ENCODE measurements at places on chromosomes 5 and 9.

DNA sequence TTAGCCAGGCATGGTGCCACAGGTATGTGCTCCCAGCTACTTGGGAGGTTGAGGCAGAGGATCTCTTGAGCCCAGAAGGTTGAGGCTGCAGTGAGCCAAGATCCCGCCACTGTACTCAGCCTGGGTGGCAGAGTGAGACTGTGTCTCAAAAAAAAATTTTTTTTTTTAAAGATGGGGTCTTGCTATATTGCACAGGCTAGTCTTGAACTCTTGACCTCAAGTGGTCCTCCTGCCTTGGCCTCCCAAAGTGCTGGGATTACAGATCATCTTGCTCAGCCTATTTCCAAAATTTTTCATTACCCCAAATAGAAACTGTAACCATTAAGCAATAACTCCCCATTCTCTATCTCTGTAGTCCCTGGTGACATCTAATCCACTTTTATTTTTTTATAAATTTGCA lies 4.4 kb upstream of the TBC1D13 start:
- DNase-seq = no peak

DNA sequence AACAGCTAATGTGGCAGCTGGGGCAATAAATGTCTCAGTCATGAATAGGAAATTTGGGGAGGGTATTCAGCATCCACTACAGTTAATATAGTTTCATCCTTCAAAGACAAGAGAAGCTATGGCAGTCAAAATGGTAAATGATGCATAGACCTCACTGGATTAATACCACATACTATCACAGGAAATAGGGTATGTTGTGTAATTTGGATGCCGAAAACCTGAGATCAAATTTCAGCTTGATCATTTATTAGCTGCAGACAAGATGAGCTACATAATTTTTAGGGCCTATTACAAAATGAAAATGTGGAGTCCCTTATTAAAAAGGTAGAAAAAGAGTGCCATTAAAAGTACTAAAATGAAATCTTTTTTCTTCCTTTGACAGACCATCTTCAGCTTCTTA lies 112.6 kb upstream of the MTAP start:
- DNase-seq = no peak

- no peak for DNase-seq
These were observed 58.7 kb upstream of the TNFSF8 start for GRCh38 chr9:114988962-114989599.

- no peak for DNase-seq
These were observed 220.8 kb upstream of the DAPK1 start for GRCh38 chr9:87276851-87277261.

DNA sequence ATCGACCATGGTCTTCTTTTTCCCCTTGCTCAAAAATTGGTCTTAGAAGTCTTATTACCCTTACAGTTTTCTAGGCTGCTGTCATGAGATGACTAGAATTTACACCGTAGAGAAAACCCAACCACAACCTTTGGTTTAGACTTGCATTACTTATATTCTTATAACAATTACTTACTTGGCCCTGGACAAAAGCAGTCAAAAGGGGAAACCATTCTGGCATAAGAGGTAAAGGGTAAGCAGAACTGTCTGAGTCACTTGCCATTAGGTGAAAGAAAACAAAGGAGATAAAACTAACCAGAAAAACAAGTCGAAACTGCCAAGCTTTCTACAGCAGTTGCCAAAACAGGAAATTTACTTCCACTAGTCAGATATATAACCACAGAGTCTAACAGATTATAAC lies 17.9 kb downstream of the TMEM245 start:
- DNase-seq = peak; percentile 55

DNA sequence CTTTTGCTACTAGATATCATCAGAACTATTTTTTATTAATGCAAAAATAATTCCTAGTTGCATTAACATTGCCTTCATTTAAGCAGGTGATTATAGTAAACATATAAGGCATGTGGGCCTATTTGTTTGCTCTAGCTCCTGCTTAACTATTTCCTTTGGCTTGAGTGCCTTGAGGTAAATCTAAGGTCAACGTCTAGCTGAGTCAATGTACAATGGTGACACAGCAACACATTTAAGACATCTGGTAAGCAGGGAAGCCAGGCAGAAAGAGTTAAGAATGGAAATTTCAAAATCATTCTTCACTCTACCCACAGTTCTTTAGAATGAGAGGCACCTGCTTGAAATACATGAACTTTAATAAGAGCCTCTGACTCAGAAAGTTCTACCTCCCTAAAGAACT lies 111.9 kb upstream of the FST start:
- DNase-seq = no peak

DNA sequence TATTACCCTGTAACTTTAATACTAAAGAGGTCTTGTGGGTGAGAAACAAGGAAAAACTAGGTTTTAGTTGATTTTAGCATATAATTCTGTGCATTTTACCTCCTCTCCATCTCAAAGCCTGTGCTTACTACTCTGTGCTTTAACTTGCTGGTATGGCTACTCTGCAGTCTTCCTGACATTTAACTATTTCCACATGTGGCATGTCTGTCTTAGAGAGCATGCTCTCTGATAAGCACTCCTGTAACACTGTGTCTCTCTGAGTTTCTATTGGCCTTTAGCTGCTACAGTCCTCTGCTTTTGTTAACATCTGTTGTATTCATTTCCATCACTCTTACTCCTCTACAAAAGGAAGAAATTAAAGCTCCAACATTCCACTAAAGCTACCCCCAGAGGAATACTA lies 418.3 kb downstream of the RAB3C start:
- DNase-seq = no peak

DNA sequence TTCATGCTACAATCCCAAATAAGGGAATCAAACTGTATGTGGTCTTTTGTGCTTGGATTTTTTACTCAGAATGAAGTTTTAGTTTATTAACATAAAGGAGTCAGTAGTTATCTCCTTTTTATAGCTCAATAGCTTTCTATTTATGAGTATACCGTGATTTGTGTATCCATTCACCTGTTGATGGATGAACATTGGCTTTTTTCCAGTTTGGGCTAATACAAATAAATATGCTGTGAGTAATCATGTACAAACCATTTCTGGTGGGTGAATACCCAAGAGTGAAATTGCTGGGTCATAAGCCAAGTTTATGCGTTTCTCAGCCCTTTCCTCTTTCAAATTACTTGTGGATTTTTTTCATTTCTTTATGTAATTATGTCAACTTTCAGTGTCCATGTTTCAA lies 395.3 kb downstream of the OSTF1 start:
- DNase-seq = no peak

GRCh38 chr9:121271368-121272341 lies 3.7 kb downstream of the GSN start:
- DNase-seq = peak; percentile 32

GRCh38 chr9:114307899-114308267 lies 15.0 kb upstream of the ORM1 start:
- DNase-seq = no peak

DNA sequence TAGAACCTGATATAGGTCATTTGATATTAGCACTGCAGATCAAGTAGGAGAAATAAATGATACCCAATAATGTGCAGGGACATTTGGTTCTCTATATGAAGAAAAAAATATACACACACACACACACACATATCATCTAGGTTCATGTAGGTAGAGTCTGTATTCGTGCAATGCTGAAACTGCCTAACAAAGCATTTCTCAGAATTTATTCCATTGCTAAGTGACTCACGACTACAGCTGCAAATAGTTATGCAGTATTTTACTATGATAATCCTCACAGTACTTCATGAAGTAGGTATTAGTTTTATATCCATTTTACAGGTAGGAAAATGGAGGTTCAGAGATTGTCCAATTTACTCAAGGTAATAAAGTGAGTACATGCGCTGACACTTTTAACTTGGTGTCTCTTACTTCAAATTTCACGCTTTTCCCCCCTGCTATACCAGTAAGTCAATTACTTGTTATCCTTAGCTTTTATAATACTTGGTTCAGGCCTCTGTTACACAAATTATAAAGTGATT lies 2.4 kb downstream of the GIN1 start:
- peak; percentile 43 for DNase-seq

DNA sequence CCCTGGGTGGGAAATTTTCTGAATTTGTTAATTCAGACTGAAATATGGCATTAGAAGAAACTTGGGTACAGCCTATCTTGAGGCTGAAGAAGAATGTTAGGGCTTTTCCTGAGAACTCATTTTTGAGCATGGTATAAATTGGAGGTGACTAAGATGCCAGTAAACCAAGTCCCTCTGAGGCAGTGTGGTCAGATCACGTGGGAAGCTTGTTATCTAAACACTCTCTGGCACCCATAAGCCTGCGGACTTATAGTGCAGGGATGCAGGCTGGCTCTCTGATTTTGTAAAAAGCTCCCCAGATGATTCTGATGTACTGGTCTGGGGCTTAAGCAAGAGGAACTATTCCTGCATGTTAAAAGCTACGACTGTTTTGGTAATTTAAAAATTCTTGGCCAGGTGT lies 34.3 kb downstream of the MTMR12 start:
- peak; percentile 84 for DNase-seq

DNA sequence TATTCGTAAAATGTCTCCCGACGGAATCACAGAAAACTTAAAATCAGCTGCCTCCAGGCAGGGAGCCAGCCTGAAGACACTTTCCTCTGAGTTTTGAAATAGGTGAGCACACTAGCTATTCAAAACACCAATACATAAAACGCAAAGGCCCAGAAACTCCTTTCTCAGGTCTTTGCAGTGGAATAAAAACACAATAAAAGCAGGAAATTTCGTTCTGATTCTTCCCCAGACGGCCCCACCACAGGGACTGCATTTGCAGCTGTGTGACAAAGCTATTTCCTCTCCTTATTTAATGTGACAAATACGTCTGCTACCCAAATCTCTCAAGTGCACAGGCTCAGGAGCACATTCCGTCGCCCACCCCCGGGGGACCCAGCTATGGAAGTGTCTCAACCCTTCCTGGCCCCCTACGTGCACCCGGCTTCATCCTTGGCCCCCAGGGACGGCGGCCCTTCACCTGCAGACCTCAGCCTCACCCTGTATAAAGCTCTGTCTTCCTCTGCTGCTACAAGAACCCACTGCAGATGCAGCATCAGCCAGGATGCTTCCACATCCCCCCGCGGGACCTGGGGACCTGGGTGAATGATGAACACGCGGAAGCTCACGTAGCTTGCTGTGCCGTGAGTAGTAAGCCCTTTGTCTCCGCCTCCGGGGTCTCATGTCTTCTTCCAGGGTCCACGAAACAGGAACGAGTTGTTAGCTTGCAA lies 24.9 kb downstream of the AHRR start:
- no peak for DNase-seq

DNA sequence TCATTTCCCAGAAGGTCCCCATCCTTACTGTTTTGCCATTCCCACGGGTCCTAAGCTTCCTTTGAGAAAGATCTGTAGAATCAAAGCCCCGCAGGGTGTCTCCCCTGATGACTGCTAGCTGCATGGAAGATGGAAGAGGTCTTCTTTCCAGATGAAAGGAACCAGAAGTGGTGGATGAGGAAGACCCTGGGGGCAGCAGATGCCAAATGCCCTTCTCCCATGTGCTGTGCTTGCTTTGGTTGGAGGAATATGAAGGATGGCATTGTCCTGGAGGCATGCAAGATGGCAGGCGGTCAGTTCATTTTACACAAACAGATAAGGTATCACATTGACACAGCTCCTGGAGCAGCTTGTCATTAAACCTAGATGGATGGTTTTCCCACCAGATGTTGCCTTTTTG lies 25.8 kb upstream of the CER1 start:
- no peak for DNase-seq

GRCh38 chr5:101728933-101729332 lies 567.2 kb downstream of the SLCO4C1 start:
- no peak for DNase-seq

- DNase-seq = no peak
These were observed 237.8 kb upstream of the GAS1 start for GRCh38 chr9:87184956-87185642.

- no peak for DNase-seq
These were observed 34.6 kb downstream of the CSF1R start for GRCh38 chr5:150051657-150052195.

- no peak for DNase-seq
These were observed 14.5 kb downstream of the SLC36A2 start for GRCh38 chr5:151332857-151333256.

DNA sequence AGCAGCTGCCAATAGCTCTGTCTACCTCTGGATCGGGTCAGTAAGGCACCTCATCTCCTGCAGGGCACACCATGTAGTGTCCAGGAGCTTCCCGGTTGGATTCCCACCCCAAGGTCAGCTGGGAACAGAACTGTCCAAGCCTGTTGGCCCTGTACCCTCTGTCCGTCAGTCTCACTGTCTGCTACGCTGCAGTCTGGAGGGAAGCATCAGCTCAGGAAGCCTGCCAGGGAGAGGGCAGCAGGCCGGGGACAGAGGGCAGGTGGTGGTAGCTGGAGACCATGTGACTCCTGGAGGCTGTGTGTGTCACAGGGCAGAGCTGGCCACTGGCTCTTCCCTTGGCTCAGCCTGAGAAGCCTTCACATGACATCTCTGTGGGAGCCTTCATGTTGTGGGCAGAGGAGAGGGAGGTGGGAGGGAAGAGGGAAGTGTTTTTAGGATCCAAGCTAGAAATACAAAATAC lies 134.5 kb downstream of the SEC61B start:
- no peak for DNase-seq

- no peak for DNase-seq
These were observed 1221.6 kb downstream of the MAT2B start for GRCh38 chr5:164727012-164727411.

GRCh38 chr5:66149950-66150349 lies 5.8 kb downstream of the SREK1 start:
- DNase-seq = no peak

GRCh38 chr5:169615561-169615960 lies 21.5 kb upstream of the DOCK2 start:
- DNase-seq = no peak

DNA sequence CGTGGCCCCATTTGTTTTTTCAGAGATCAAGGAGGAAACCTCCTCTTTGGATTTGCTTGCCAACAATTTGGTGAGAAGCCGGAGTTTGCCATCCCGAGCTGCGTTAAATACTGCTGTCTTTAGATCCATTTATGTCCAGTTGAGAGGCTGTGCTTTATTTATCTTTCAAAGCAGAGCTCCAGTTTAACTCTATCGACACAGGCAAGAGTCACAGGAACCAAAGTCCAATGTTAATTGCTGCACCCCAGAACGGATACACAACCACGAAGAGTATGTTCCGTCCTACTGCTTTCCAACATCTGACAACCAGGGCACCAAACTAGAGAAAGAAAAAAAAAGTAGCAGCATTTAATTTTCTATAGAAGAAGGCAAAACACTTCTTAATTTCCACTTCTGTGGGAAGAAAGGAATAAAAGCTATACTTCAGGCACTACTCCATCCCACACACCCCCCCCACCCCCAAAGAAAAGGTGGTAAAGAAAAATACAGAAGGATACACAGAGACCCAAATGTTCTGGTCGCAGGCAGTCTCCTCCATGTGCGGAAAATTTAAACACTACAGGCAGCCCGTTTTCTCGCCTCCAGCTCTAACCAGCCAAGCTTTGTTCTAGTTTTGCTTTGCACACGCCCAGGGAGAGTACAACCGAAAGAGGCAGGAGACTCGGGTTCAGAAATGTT lies 1.1 kb downstream of the FEM1C start:
- DNase-seq = peak; percentile 12

- no peak for DNase-seq
These were observed 113.2 kb downstream of the STK32A start for GRCh38 chr5:147348046-147348445.
